ENCODE measurements at places on chromosomes 7 and 10.

DNA sequence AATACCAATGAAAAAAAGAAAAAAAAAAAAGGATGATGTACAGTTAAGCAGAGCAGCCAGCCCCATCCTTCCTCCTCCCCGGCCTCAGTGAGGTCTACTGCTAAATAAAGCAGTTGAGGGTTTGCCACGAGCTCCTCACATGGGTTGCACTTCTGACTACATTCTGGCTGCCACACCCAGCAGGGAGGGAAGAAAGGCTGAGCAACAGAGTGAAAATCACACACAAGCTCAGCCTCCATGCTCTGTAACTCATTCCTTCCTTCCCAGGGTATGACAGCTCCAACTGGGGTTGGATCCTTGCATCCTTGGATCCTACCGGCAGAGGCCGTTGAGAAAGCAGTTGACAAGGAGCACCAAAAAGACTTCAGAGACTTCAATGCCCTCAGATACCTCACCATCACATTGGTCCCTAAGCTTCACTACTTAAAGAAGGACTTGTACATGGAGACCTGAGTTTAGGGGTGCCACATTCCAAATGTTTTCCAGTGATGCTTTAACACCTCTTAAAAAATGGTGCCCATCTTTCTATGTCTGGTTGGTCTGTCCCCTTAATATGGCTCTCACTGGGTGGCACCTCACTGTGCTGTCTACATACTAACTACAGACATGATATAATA lies 52.9 kb upstream of the PIK3CG start:
- DNase-seq, result no peak

DNA sequence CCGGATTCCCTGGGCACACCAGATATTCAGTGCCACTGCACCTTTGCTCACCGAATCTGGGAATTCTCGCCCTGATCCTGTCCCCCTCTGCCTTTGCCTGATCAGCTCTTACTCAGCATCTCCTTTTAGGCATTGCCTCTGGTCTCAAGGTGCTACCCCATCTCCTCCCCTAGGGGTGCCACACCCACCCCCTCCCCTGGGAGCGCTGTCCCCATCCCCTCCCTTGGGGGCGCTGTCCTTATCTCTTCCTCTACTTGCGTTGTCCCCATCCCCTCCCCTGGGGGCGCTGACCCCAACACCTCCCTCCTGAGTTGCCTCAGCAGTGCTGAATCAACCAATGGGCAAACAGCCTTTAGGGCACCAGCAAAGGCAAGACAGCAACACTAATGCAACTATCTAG lies 686.9 kb upstream of the FOXK1 start:
- no peak for DNase-seq

DNA sequence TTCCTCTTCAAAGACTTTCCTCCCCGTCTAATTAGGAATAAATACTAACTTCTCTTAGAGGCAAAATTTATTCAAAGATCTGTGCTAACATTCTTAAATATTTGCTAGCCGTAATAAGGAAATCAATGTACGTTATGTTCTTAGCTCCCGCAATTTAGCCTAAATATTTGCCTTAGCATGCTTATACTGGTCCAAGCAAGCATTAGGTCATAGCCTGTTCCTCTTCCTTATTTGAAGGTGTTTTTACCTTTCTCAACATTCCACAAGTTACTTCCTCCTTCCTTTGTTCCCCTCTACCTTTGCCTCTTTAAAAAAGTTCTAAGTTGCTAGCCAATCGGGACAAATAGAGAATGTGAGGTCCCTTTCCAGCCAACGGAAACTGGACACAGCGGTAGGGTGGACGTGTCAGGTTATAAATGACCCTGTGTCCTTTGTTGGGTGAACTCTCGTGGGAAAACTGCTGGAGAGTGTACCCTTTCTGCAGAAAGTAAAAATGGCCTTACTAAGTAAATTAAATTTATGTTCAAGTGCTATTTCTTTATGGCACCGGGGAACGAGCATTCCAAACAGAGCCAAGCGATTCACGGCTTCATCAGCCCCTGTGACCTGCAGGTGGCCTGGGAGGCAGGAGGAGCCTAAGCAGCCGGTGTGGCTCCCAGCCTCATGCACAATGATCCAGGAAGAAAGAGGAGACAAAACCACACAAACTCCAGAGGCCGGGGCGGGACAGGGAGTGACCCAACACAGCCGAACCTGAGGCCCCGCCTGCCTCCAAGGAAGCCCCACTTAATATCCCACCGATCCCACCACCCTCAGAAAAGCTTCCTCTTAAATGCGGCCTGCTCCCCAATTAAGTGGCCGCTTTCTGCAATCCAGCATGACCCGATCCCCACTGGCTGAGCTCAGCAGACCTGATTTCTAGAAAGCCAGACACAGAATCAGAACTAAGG lies 67.0 kb downstream of the ZRANB1 start:
- no peak for DNase-seq

DNA sequence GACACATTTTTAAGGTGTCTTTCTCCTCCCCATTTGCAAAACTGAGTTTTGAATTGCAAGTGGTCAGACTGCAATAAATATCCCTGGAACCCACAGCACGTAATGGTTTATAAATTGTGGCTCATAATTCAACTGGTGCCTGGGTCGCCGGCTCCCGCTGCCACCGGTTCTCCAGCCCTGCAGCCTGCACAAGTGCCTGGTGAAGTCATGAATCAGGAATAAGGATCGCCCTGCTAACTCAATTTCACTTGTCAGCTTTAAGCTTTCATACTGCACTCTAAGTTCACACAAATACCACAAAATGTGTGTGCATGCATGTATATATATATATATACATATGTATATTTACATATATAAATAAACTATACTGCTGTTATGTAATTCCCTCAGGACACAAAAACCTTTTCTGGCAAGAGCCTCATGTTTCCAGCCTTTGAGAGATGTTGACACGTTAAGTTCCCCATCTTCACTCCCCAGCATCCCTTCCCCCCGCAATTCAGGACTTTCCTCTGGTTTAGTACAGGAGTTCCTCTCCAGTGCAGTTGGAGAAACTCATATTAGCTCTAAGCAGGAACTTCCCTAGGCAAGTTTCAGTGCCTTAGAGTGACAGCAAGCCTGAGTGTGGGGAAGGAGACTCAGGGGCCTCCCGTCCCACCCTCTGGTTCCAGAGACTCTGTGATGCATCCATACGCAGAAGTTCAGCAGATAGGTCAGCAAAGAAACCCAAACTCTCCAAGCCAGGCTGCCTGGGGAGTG lies 129.2 kb upstream of the UNC5B start:
- DNase-seq, result no peak

- DNase-seq, result no peak
Measured at GRCh38 chr10:76576276-76576962, 1061.2 kb downstream of the KCNMA1 start.

DNA sequence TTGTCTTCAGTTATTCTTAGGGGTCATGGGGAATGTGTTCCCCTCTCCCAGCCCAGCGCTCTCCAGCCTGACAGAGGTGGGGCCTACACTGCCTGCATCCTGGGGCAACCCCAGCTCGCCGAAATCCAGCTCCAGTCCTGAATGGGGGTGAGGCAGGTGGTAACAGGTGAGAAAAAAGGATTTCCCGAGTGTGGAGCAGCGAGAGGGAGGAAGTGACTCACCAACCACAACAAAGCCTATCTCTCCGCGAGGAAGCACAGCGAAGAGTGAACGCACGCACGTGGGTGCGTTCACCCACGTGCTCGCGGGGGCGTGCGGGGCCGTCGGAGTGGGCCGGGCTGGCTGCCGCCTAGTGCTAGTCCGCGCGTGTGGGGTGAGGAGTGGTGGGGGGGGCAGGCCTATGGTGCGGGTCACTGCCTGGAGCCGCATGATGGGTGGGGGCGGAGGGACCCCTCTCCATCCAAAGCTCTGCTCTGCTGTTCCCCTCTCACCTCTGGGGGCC lies 855 bp upstream of the PALD1 start:
- DNase-seq, result no peak

GRCh38 chr10:76082956-76083355 lies 651.5 kb downstream of the LRMDA start:
- DNase-seq, result peak; percentile 63

DNA sequence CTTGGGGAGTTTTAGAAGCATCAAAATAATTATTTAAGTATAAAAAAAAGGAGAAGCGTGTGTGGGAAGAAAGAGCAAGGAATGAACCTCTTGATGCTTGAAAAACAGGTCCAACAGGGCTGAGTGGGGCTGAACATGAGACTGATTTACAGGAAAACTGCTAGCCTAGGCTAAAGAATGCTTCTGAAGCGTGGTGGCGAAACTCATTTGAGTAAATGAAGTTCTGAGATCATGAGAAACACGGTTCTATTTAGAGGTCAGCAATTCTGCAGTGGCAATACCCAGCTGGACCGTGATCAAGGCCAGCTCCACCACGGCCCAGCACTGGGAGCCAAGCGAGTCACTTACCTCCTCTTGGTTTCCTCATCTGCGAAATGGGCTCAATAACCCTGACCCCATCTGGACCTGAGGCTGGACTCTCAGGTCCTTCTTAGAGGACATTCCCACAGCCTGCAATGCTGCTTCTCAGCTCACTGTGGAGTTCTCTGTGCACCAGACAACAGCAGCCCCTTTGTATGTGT lies 140.1 kb upstream of the ADAM12 start:
- DNase-seq, result no peak

GRCh38 chr10:50326757-50327701 lies 75.7 kb upstream of the ASAH2 start:
- DNase-seq, result peak; percentile 67

GRCh38 chr7:137920637-137921399 lies 74.0 kb upstream of the DGKI start:
- DNase-seq, result no peak

DNA sequence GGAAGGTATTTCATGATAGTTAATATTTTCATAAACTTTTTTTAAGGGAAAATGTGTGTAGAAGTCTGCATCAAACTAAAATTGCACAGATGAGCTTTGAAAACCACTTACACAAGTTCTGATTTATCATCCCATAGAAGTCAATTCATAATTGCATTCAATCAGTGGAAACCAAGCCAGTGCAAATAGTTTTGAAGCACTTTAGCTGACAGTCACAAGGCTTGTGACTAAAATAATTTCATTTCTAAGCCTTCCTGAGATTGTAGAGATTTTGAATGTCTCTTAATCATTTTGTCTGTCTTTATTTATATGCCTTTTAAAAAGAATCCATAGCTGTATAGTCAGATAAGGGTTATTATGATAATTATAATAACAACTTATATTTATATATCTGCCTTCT lies 41.4 kb downstream of the EXOC4 start:
- DNase-seq, result no peak

DNA sequence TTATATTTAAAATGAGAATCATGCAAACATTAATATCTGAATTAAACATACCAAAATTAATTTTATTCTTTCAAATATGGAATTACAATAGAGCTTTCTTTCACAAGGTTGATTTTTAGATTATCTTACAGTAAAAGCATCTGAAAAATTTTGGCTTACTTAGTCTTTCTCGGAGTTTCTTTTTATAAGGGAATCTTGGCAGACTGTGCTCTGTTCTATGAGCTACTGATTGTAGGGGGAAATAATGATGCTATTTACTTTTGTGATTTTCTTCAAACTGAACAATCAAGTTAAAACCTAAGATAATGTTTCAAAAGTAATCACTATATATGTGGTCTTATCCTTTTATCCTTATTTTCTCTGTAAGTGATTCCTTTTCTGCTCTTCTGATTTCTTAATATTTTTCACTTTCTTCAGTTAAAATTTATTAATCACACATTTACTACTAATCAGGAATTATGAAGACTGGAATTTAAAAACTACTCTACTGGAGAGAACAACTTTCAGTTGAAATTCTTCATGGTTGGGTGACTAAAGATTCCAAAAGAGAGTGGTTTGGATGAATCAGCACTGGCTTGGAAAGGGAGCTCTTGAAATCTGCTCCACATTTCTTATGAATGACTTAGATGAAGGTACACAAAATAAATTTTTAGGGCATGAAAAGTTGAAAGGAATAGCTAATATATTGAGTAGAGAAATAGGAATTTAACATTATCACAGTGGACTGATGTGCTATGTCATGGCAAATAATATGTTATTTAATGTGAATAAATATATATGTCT lies 103.9 kb downstream of the PPP1R9A start:
- DNase-seq, result peak; percentile 67

DNA sequence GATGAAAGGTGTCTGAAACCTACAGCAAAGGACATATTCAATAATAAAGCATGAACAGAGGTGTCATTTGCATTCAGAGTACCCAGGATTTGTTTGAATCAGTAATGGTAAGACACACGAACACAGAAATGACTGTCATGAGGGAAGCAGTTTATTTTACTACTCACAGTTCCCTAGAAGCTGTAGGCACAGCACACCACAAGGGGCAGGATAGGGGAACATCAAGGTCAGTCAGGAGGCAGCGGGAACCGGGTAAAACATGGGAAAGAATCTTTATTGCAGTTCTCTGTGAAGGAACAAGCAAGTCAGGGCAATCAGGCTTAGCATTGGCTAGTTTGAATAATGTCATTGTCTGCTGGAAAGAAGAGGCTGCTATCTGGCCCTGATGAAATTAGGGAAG lies 70.2 kb upstream of the PDSS1 start:
- no peak for DNase-seq

DNA sequence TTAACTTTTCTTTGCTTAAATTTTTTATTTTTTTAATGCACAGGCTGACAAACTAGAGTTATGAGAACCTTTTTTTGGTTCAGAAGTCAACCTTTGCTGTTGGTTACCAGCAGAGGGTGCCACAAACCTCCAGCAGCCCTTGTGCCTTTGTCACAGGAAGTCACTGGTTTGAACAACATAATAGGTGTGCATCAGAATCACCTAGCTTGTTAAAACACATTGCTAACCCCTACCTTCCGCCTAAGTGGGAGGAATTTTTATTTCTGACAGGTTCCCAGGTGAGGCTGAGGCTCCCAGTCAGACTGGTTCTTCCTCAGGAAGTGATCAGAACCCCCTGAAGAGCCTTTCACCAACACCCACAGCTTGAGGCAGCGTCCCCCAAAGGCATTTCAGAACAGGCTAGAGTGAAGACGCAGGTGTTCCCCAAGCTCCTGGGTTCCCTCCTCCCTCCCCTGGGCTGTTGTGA lies 22.6 kb upstream of the VDAC2 start:
- peak; percentile 36 for DNase-seq

- no peak for DNase-seq
Measured at GRCh38 chr10:61749291-61749690, 86.6 kb downstream of the CABCOCO1 start.

DNA sequence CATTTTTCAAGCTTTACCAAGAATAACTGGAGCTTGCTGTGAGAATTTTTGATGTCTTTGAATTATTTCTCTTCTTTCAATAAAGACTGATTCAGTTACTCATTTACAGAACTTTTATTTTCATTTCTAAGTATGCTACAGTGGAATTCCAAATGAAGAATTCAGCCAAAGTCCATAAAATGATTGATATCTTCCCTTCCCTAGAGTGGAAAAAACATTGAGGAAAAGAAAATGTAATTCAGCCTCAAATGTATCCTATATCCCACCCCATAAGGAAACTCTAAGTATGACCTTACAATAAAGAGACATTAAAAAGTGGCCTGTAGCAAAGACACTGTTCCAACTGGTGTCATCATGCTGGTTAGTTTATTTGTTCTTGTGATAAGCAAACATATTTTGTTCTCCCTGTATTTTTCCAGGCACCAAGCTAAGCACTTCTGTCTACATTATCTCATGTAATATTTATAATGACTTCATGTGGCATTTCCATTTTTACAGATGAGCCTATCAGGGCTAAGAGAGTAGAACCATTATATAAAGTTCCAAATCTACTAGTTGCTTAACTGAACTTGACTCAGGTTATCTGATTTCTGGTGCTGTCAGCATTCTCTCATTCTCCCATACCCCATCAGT lies 450.4 kb downstream of the NEBL start:
- no peak for DNase-seq

- no peak for DNase-seq
Measured at GRCh38 chr10:103111031-103111917, 81.8 kb downstream of the NT5C2 start.

GRCh38 chr10:78284381-78284780 lies 250.7 kb downstream of the RPS24 start:
- no peak for DNase-seq

Measured in HS-5 (cell line).